Putamen (tissue), 1 donor: ENCODE measurements at places on chromosomes 12 and 14.

DNA sequence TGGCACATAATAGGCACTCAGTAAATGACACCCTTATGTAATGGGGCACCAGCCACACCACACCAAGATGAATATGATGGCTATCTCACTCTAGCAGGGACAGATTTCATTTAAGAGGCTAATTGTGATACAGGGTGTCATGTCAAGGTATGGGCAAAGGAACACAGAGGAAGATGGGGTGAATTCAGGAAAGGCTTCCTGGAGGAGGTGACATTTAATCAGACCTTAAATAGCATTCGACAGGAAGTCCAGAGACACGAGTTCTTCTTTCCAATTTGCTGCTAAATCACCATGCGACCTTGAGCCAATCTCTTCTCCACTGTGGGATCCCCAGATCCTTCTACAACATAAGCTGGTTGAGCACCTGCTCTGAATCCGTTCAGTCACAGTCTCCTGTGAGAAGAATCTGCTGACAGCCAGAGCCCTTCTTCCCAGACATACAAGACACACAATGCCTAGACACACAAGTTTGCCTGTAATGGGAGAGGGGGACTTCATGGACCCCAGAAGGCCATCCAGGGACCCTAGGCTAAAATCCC is 1.5 kb upstream of the DTX1 start:
- DNase-seq = no peak

DNA sequence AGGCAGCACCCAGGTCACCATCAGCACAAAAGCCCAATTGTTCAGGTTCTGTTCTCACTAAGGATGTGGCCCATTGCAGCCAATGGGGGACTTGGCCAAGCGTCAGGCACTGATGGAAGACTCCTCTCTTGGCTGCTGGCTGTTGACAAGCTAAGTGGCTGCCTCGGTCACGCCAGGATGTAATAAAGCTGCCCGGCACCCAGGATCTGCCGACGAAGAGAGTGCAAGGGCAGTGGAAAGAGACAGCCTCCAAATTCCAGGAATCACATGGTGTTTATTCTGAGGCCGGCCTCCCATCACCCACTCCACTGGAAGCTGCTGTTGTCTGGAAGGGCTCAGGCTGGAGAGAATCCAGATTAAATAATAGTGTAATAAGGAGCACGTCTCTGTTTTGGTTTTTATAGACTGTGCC is 451.8 kb upstream of the TBX3 start:
- peak; percentile 72 for DNase-seq

GRCh38 chr12:25001311-25001710 is 52.4 kb upstream of the BCAT1 start:
- no peak for DNase-seq

- no peak for DNase-seq
Observed at GRCh38 chr14:24235804-24236688, 3.3 kb downstream of the GMPR2 start.

GRCh38 chr14:103516426-103517173 is 6.0 kb downstream of the CKB start:
- peak; percentile 70 for DNase-seq

DNA sequence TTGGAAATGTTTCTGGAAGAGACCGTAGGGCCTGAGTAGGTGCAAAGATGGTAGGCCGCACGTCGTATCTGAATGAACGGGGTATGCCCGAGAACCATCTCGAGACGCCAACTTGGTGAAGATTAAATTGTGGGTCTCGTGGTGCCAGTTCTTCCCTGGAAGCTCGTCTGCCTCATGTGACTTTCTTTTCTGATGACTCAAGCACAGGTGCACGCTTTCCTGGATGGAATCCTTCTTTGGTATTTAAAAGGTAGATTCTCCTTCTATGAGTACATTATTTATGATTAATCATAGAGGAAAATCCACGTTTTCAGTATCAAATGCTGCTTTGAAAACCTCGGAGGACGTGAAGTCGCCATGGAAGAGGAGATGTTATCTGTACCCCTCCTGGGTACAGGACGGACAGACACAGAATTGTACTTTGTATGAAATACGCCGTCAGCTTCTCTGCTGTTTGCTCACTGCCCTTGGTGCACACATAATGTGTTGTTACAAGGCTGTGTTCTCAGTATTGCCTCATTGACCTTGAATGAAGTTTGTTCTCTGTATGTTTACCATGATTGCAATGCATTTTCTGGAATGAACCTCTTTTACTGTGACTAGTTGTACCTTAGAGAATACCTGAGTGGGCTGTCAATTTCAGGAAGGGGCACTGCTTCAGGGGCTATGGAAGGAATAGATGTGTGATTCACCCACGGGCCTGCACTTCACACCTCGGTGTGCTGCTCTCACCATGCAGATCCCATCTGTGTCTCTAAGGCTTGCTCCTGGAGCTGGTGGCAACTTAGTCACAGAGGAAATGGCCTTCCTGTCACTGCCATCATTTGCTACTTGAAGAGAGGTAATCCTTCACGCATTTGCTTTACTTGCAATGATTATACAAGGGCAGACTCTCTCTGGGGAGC is 137.3 kb upstream of the RTL1 start:
- DNase-seq = no peak

DNA sequence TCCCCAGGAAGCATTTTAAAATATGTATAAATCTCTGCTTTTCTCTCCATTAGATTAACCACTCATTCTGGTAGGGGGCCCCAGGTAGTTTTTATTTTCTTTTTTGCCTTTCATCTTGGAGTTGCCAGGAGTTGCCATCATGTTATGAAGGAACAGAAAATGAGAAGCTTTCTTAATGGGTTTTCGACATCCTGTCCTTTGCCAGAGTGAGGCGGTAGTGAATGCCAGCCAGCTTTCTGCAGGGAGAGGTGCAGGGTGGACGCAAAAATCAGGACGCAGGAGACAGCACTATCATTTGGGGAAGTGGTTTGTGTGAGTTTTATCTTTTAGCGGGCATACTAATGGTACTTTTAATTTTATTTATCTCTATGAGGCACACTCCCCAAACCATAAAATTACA is 1.7 kb downstream of the RASSF8 start:
- no peak for DNase-seq

- no peak for DNase-seq
Observed at GRCh38 chr14:56004786-56005185, 113.4 kb upstream of the PELI2 start.

DNA sequence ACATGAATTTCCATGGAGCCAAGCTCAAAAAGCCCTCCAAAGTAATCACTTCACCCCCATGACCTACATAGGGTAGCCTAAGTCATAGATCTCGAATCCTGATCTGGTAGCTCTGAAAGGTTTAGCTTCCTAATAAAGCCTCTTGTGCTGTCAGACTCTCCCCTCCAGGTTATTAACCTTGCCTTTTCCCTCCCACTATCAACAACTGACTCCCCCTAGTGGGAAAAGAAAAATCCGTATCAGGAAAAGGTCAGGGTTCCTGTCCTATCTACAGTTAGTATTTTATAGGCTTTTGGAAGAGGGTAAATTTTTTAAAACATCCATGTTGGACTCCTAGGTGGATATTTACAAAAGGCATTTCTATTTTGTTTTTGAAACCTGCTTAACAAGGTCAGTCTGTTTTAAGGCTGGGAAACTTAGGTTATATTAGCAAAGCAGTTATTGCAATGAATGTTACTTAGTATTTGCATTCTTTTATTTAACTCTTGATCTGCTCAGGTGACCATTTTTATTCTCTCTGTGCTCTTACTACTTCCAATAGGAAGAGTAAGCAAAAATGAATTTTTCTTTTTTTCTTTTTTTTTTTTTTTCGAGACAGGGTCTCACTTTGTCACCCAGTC is 8.0 kb downstream of the YY1 start:
- DNase-seq = peak; percentile 11

GRCh38 chr12:81570234-81570633 is 188.9 kb downstream of the PPFIA2 start:
- DNase-seq = peak; percentile 6

DNA sequence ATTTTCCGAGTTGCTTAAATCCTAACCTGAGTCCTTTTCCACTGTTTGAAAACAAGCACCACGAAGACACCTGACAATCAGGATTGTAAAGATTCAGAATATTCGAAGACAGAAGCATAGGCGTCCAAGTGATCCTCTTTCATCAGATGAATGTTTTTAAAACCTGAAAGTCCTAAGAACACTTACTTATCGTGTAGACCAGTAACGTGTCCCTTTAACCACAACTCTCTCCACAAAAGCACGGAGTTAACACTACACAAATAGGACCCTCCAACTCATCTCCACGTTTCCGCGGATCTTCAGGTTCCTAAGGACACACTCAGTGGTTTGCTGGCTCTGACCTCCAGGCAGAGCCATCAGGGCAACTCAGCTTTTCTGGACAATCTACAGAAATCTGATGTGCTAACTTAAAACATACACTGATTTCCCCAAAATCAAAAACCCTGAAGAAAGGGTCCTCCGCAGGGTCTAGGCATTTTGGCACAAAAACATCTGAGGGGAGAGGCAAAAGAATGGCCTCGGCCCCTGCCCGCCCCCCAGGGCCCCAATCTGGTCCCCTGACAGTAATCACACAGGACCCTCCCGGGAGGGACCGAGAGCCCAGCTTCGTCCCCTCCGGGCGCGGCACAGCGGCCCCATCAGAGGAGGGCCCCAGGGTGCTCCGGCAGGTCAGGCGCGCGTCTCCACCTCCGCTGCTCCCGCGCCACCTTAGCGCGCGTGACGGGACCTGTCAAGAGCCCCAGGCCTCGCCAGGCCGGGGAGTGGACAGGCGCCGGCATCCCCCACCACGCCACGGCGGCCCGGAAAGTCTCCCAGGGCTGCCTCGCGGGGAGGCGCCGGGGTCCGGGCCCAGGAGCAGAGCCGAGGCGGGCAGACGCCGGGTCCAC is 925 bp downstream of the DICER1 start:
- DNase-seq = no peak

DNA sequence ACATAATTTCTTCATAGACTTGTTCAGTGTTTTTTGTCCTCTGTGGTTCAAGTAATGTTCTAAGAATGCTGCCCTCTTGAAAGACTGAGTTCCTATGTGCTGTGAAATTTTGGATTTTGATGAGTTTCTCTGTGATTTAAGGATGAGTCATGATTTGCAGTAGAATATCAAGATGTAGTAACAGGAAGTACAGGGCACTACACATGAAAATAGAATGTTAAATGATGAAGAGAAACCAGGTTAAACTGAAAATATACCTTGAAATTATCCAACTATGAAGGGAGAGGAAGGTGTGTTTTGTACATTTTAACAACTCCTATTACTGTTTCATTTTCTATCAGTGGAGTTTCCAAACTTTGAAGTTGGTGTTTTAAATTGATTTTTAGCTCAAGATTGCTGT is 4.8 kb downstream of the ELK3 start:
- DNase-seq = no peak

DNA sequence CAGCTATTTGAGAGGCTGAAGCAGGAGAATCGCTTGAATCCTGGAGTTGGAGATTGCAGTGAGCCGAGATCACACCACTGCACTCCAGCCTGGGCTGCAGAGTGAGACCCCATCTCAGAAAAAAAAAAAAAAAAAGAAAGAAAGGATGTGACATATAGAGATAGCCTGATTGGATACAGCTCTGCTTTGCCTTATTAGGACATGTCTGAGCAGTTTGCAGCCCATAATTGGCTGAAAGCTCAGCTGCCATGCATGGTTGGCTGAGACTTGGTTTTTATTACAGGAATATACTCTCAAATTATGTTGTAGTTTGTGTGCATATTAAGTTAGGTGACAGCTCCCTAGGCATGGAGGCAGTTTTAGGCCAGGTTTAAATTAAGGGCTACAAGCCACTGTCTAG is 6.3 kb downstream of the TIGAR start:
- DNase-seq = no peak

- no peak for DNase-seq
Observed at GRCh38 chr14:84622357-84622756, 907.6 kb upstream of the FLRT2 start.

- DNase-seq = no peak
Observed at GRCh38 chr12:16159571-16159970, 117.9 kb downstream of the SLC15A5 start.

DNA sequence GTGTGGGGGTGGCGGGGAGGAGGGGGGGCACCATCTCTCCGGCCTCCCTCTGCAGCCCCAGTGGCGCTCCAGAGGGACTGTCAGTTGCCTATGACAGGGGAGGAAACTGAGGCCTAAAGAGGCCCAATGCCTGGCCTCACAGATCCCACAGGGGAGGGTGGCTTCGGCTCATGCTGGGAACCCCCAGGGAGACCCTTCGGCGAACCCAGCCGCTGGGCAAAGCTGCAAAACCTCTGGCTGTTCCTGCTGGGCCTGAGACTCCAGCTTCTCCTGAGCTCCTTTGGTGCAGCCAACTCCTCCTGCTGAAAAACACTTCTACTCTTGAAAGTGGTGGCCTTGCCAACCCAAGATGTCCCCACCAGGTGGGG is 170.1 kb upstream of the RTL1 start:
- DNase-seq = no peak

GRCh38 chr12:102814691-102815367 is 102.2 kb downstream of the PAH start:
- DNase-seq = no peak

DNA sequence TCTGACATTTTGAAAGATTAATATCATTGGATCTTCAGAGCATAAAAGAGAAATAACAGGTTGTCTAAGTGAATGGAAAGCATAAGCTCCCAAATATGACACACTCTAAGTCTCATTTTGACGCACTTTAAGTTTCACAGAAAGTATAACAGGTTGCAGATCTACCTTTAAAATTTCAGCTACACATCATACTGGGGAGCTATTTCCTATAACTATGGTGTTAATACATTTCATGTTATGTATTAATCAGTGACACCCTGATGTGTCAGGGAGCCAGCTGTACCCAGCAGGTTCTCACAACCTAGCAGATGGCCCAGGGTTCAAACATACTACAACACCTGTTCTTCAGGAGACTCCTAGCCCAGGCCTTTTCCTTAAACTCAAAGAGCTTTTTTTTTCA is 31.1 kb upstream of the TMX1 start:
- no peak for DNase-seq

DNA sequence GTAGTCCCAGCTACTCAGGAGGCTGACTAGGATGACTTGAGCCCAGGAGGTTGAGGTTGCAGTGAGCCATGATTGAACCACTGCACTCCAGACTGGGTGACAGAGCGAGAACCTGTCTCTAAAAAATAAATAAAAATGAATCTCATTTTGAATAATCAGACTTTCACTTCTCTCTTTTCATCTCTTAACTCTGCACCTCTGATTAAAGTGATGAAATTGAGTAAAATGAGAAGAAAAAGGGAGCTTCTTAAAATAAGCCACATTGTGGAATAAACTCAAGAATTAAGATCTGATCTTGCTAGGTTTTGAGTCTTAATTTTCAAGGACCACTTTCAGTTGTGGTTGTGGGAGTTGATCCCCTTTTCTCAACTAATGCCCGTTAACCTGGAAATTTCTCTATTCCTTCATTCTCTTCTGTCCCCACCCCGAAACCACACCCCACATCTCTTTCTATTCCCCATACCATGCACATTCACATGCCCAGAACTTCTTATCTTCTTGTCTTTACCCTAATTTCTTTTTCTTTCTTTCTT is 70.9 kb upstream of the ETV6 start:
- DNase-seq = no peak

GRCh38 chr12:86748894-86749293 is 492.7 kb upstream of the MGAT4C start:
- no peak for DNase-seq
